Mesenchymal stem cell (in vitro differentiated cells and primary cell): ENCODE measurements at places on chromosomes 7 and 10.

GRCh38 chr7:2044883-2045471 lies 187.8 kb downstream of the MAD1L1 start:
- DNase-seq: no peak

DNA sequence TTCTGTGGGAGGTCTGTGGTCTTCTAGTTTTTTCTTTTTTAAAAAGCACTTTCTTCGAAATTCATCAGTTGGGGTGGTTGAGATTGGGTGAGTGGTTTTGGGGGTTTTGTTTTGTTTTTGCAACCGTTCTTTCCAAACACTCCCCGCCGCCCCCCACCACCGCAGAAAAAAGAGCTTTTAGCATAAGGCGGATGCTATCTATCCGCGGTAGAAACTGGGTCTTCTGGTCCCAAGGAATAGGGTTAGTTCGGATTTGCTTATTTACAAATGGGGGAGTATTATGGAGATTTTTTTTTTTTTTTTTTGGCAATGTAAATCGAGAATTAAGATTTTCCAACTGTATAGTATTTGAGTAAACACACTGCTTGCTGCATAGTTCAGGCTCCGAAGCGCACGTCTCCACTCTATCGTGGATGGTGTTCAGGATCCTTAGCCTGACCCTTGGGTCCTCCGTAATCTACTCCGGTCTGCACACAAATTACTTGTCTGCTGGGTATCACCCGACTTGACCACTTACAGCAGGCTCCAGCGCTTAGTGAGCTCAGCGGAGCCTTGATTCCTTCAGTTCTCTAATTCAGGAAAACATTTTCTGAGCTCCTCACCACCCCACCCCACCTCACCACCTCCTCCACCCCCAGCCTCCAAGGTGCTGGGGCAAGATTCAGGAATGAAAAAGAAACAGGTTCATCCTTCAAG lies 757 bp upstream of the NRCAM start:
- no peak for DNase-seq

DNA sequence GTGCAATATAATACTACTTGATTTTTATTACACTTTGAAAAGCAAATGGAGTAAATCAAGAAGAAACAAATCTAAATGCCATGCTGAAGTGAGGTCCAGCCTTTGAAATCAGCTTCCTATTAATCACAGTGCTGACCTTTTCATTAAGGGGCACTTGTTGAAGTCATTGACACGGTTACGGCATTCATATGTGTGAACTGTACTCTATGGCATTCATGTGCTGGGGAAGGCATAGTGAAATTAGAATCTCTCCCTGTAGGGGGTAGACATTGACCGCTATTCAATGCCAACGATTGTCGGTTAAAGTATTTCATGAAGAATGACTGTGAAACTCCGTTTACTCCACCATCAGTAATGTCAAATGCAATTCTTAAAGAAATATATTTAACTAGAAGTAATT lies 296.1 kb upstream of the SEMA3A start:
- DNase-seq: no peak

- no peak for DNase-seq
Observed at GRCh38 chr10:13356392-13356791, 8.3 kb upstream of the SEPHS1 start.

DNA sequence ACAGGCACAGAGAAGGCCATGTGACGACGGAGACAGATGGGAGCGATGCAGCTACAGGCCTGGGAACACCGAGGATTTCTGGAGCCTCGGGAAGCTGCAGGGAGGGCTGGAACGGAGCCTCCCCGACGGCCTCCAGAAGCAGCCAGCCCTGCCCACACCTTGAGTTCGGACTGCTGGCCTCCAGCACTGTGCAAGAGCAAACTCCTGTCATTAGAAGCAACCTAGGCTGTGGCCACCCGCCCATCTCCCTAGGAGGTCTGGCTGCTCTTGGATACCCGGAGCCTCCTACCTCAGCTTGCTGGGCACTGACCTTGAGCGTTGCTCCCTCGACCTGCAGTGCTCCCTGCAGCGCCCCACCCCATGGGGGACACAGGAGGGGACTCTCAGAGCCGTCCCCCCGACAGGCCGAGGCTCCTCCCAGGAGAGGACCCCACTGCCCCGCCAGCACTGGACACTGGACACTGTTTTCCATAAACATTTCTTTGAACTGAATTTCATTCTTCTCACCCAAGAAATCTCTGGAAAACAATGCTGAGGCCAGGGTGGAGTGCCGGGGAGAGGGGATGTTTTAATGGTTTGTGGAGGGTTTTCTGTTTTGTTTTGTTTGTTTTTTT lies 22.5 kb upstream of the TNRC18 start:
- no peak for DNase-seq

DNA sequence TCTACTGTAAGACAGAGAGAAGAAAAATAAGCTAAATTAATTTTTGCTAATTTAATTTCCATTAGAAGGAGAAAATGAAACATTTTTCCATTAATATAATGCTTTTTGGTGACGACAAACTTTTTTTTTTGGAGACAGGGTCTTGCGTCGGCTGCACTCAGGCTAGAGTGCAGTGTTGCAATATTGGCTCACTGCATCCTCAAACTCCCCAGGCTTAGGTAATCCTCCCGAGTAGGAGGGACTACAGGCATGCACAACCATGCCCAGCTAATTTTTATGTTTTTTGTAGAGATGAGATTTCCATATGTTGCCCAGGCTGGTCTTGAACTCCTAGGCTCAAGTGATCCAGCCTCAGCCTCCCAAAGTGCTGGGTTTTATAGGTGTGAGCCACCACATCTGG lies 229.8 kb upstream of the LRRN3 start:
- DNase-seq: no peak

- peak; percentile 13 for DNase-seq
Observed at GRCh38 chr7:111639934-111640333, 77.6 kb upstream of the IMMP2L start.

GRCh38 chr7:151378011-151378410 lies 31.8 kb downstream of the WDR86 start:
- DNase-seq: no peak

GRCh38 chr10:2047679-2048078 lies 310.4 kb upstream of the ADARB2 start:
- DNase-seq: no peak

DNA sequence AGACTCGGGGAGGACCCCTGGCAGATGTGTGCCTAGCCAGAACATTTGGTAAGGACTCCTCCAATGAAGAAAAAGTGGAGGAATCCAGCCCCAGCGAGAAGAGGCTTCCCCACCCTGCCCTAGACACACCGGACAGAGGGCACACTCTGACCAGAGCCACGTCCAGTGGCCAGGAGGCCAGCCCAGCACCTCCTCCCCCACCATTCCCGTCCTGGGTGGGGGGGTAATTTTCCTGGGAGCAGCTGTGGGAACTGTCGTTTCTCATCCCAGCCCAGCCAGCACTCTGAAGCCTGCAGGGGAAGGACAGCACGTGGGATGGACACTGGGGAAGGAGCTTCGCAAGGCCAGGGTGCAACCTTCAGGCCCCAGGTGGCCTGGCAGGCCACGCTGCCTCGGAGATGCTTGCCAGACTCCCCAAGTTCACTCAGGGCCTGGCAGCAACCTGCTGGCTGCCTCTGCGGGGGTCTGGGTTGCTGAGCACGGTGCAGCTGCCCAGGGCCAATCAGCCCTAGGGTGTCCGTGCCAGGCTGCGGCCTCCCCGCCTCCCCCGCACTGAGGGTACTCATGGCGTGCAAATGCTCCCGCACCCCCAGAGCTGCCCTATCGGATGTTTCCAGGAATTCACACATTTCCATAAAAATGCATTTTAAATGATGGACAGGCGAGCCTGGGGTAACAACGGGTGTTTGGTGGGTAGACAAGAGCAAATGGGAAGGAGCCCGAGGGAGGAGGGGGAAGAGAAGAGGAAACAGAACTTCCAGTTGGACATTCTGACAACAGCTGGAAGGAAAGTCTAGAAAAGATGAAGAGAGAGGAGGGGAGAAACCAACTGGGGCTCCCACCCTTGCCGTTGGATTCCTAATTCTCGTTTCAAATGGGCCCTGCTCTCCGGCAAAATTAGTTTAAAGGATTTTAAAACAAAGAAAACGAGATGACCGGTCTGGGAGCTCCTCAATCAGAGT lies 1.9 kb upstream of the EN2 start:
- no peak for DNase-seq

GRCh38 chr10:86522510-86522855 lies 891 bp upstream of the WAPL start:
- peak; percentile 38 for DNase-seq

- DNase-seq: no peak
Observed at GRCh38 chr10:12156367-12157123, 27.1 kb downstream of the SEC61A2 start.

DNA sequence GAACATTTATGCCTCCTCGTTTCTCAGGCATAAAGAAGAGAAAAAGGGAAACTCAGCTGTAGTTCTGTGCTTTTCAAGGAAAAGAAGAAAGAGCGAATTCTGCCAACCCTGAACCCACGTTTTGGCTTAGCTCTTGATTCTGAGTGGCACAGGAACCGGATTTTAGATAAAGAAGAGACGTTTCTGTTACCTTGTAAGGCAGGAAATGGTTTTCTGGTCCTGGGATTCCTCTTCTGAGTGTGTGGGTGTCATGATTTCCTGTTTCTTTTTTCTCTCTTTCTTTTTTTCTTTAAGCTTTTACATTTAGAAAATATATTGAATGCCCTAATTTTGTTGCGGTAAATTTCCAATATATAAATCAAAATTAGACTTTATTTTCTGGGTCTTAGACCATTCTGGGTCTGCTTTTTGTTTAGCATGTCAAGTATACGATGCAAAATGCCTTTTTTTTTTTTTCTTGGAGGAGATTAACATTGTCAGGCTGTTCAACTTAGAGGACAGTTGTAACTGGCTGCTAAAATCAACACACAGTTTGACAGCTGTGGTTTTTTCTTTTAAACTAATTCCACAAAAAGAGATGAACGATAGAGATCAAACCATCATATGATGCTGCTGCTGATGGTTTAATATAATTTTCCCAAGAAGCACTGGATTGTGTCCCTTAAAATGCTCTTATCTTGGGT lies 190.8 kb downstream of the GATA3 start:
- no peak for DNase-seq

- DNase-seq: no peak
Observed at GRCh38 chr10:70952401-70952800, 64.0 kb upstream of the PCBD1 start.

GRCh38 chr7:7188091-7188490 lies 5.7 kb downstream of the C1GALT1 start:
- DNase-seq: no peak

DNA sequence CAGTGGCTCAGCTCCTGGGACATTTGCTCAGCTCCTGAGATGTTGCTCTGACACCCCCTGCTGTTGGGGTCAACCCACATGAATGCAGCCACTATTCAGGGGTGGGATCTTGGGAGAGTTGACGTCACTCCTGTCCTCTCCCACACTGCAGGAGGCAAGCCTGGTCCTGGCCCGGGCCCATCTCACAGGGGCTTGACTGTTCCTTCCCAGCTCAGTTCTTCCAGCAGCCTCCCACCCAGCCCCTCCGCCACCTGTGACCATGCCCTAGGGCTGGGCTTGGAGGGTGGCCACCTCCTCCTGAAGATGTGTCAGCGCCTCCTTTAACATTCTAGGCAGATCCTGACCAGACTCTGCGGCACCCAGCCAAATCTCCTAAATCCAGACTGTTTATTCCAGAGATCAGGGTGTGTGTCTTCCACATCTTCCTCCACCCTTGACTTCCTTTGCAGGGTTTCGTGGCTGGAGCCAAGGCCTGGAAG lies 19.1 kb upstream of the OPALIN start:
- DNase-seq: no peak

GRCh38 chr10:132487241-132488135 lies 50.1 kb upstream of the INPP5A start:
- DNase-seq: no peak

- no peak for DNase-seq
Observed at GRCh38 chr10:48697821-48698764, 13.4 kb downstream of the WDFY4 start.

GRCh38 chr10:44757551-44758205 lies 153.5 kb upstream of the TMEM72 start:
- DNase-seq: no peak
